Vagina (tissue), 2 donors: ENCODE measurements at places on chromosomes 6 and 20. TPM values are rescaled to one million over a fixed set of nuclear protein-coding genes. Genes with fewer than 3 reads are reported as not detected.

The HLA-DMB gene
- 10.3 TPM for total RNA-seq

The LHFPL5 gene
- total RNA-seq: not detected

DNA sequence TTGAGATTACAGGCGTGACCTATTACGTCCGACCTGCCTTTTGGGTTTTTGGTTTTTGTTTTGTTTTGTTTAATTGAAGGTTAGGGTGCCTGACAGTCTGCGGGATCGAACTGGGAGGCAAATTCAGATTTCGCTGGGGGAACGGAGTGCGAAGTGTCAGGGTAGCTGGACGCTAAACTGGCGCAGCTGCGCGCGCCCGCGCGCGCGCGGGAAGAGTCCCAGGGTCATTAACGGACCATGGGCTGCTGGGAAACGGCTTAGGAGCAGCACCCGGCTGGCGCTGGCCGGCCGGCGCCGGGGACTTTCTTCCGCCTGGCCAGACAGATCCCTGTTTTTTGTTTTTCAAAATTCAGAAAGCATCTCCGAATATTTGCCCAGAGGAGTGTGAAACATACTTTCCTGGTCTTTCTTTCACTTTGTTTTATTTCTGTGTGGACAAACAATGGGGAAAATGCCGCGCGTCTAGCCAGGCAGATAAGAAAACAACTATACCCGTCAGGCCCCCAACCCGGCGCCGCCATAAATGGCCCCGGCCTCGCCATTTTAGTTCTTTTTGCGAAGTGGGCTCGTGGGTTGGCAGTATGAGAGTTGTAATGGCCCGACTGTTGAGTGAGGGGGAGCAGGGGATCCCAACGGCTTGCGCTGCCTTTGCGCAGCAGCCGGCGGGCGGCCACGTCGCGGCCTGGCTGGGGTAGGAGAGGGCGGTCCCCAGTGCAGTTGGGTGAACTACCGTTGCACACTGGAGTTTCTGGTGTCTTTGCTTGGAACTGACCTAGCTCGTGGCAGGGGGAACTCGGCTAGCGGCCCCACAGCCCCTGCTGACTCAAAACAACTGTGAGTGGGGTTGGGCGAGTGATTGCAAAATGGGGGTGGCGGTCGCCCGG, 7.1 kb downstream of the HSPA1B start:
- no peak for DNase-seq

DNA sequence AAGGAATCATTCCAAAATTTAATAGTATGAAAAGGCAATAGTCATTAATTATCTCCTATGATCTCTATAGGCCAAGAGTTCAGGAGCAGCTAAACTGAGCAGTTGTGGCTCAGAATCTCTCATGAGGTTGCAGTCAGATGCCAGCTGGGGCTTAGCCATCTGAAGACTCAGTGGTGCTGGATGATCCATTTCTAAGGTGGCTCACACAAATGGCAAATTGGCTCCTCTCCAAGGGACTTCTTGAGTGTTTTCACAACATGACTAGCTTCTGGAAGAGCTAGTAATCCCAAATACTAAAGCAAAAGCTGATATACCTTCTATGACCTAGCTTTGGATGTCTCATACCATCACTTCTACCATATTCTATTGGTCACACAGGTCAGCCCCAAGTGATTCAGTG, 104.2 kb downstream of the HAO1 start:
- DNase-seq: no peak

DNA sequence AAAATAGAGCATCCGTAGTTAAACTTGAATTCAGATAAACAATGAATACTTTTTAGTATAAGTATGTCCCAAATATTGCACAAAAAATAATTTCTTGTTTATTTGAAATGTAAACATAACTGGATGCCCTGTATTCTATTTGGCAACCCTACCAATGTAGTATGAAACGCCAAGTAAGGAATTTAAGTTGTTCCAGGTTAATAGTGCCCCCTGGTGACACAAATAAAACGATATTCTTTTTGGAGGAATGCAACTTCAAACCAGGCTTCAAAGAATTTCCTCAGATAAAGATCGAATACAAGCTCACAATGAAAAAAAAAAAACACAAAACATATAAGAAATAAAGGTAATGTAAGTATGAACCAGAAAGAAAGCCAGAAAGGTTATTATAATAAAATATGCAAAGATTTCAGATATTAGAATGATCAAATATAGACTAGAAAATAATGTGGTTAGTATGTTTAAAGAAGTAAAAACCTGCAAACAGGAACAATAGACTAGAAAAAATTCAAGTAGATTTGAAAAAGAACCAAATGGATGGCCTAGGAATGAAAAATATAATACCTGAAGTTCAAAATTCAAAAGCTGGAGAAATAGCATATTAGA, 18.4 kb upstream of the AKAP7 start:
- no peak for DNase-seq

The LST1 gene
- not detected for total RNA-seq

The TTK gene
- total RNA-seq: 2.5 TPM

The SIRPB1 gene
- 2.5 TPM for total RNA-seq

The SLC22A7 gene
- not detected for total RNA-seq

The HCRTR2 gene
- total RNA-seq: not detected

DNA sequence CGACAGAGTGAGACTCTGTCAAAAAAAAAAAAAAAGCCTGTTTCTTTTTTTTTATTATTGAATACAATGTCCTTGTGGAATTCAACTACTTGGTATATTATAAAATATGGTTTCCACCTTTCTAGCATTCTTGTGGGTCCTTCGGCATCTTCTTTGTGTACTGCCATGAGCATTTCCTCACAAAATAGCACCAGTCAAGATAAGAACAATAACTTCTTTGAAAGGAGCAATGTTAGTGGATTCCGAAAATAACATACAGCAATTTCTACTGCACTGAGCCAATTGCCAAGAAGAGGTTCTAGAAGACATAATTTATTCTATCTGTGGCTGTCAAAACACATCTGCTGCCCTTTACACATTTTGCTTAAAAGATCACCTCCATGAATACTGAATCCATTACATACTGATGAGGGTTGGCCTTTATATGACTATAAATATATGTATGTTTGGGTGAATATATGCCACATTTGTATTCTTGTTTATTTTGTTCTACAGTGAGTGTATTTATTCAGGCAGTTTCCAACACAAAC, 19.1 kb upstream of the SPTLC3 start:
- no peak for DNase-seq

- no peak for DNase-seq
These were observed 238.5 kb downstream of the ZFAND3 start for GRCh38 chr6:38057994-38058393.

- DNase-seq: no peak
These were observed 37.5 kb downstream of the SNX9 start for GRCh38 chr6:157860505-157860991.

The HCK gene
- 10.1 TPM for total RNA-seq

- DNase-seq: no peak
These were observed 56.4 kb downstream of the NOX3 start for GRCh38 chr6:155399062-155399744.

The ADGRF1 gene
- 8.3 TPM for total RNA-seq

- DNase-seq: no peak
These were observed 524 bp downstream of the C20orf203 start for GRCh38 chr20:32672982-32673851.

The ARMC12 gene
- not detected for total RNA-seq

The SLC17A3 gene
- not detected for total RNA-seq

The EFCAB8 gene
- total RNA-seq: not detected

DNA sequence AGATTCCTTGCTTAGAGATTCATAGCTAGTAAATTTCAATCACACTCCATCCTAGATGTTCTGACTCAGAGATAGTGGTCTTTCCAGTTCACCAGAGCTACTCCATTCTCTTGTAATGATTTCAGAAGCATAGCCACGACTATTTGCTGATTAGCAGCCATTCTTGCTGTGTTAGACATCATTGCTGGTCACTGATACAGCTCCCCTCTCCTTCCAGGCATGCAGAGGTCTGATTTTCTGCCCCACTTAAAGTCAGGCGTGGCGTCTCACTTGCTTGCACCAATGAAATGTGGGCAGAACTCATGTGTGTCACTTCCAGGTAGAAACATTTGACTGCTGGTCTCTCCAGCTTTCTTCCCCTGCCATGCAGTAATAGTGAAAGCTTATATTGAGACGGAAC, 168.9 kb upstream of the JARID2 start:
- no peak for DNase-seq

GRCh38 chr6:84752118-84752850, 12.1 kb downstream of the TBX18 start:
- no peak for DNase-seq

The NFKBIE gene
- total RNA-seq: 17.2 TPM

The AURKA gene
- 2.2 TPM for total RNA-seq

DNA sequence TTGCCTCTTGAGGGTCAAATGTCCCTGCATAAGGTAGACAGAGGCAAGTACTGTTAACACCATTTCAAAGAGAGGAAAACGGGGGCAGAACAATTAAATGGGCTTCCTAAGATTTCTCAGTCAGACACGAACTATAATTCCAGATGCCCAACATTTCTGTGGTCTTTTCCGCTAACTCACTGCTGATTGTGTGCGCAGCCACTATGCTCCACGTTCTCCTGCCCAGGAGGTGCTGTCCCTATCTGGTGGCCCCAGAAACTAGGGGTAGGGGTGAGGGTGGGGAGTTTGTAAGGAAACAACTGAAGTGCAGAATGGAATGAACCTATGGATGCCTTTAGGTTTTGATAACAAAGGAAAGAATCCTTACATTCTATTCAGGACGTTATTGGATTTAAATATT, 86.1 kb upstream of the BACH2 start:
- DNase-seq: no peak

DNA sequence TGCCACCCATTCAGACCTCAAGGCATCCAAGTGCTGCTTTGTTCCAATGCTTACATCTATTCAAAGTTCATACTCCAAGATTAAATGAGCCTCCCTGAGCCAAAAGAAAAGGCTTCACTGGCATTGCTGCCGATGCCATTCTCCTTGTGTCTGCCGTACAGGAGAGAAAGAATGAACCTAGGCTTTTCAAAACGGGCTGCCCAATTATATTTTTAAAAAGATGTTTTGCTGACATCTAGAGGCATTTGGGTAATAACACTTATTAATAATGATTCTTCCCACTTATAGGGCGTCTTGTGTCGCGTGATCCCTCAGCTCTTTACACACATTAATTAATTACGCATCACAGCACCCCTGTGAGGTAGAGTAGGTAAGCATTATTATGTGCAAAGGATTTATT, 545.6 kb downstream of the PKHD1 start:
- DNase-seq: no peak

The NMBR gene
- not detected for total RNA-seq

DNA sequence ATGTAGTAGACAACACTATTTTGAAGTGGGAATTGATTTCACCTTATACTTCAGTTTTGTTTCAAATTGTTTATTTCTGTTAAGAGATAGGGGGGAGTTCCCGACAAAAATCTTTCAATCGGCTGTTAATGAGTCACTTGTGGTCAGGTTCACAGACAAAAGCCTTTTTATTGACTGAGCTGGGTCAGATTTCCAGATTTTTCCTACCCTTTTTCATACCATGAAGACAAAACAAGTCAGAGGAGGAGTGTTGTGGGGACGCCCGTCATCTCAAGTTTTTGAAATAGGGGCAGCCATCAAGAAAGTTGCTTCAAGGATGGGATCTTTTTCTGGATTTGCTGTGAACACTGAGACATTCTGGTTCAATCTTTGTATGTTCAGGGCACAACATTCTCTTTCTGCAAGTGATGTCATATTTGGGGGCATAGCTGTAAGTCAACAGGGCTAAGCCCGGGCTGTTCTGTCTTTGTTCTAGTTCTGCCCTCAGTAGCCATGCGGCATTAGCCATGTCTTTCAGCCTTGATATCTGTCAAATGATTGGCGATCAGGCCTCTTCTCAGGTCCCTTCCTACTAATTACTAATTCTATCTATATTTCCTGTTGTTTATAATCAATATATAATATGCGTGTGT, 496.0 kb upstream of the MARCKS start:
- DNase-seq: no peak

DNA sequence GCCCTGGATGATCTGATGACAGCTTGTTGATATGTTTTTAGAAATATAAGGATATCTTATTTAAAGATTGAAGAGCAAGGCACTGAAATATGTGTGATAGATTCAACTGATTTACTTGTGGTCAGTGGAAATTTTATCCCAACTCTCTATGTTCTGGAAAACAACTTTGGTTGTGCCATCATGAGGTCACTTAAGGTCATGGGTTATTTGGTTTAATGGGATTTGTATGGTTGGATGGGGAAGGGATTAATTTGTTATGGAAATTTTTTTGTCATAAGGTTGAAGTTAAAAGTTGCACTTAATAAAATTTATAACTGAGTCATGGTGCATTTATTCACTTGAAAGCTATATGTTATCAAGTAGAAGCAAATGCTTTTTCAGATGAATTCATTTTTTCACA, 214.3 kb upstream of the LAMP5 start:
- DNase-seq: no peak

The SIM1 gene
- total RNA-seq: not detected

The PAX1 gene
- total RNA-seq: not detected

The DUSP15 gene
- 2.5 TPM for total RNA-seq

The SLC24A3 gene
- total RNA-seq: 12.3 TPM

DNA sequence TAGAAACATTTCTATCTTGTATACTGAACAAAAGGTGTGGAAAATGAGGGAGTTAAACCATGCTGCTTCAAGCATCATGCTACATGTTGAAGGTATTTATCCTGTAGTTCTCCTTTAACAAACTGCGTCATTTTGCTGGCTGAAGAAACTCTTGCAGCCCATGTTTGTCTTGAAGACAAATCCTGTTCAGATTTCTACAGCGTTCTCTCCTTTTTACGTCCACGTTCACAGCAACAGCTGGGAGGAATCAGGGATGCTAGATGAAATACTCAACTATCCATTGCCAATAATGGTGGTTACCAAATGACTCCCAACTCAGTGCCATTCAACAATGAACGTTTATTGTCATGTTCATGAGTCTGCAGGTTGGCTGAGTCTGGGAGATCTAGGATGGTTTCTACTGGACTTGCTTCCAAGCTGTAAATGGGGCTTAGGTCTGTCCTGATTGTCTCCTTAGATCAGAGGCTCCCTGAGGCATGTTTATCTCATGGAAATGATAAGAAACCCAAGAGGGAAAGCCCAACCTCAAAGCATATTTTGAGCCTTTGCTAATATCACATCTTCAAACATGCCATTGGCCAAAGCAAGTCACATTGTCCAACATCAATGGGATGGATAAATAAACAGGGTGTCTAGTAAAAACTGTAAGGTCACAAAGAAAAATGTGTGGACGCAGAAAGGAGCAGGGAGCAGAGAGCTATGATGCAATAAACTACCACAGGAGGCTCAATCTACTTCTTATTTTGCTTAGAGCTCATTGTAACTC, 2.7 kb upstream of the PLCB1 start:
- no peak for DNase-seq

- DNase-seq: no peak
These were observed 46.7 kb downstream of the KCNK5 start for GRCh38 chr6:39182604-39183003.
